CD8-positive, alpha-beta memory T cell (primary cell): ENCODE measurements at places on chromosomes 2 and 18. TPM values are rescaled to one million over a fixed set of nuclear protein-coding genes. Genes with fewer than 3 reads are reported as not detected.

Gene LOXL3
- total RNA-seq: 1.2 TPM

Gene AGXT
- not detected for total RNA-seq

Gene LYG2
- total RNA-seq: not detected

Gene IFIH1
- total RNA-seq: 16.8 TPM

Gene C2orf66
- total RNA-seq: not detected
